Ammon's horn (tissue), 1 donor: ENCODE measurements at places on chromosomes 2 and 18.
A peak's percentile ranks its signal among the peaks of the same experiment; 100 is the strongest.

GRCh38 chr18:56647951-56648893 is 2.9 kb upstream of the WDR7 start:
- DNase-seq = no peak

GRCh38 chr2:223950448-223951347 is 5.6 kb upstream of the WDFY1 start:
- DNase-seq = no peak

DNA sequence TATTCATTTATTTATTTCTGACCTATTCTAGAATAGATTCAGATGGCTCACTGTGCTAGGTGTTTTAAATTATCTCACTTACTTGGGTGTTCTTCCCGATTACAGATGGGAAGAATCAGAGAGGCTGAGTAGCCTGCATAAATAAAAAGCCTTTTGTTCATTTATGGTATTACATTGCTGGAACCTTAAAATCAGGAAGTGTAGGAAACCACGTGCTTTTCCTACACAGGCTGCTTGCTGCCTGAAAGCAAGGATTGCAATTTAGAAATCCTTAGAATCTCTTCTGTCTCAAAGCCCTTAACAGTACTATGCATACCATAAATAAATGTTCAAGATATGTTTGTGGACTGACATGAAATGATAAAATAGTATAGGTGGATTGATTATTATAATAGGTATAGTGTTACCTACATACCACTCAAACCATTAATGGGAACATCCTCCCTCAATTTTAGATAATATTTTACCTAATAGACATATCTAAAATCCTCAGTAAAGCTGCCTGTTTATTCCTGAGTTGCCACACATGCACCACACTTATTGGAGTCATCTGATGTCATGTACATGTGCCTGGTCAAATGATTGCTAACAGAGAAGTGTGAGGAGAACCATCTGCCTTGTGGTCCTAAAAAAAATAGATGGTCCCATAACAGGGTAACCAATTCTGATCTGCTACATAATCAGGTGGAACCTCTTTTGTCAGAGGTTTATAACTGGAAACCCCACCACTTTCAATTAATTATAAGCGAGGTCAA is 73.5 kb upstream of the C2orf15 start:
- no peak for DNase-seq

GRCh38 chr2:109230941-109231420 is 102.0 kb downstream of the SH3RF3 start:
- no peak for DNase-seq

DNA sequence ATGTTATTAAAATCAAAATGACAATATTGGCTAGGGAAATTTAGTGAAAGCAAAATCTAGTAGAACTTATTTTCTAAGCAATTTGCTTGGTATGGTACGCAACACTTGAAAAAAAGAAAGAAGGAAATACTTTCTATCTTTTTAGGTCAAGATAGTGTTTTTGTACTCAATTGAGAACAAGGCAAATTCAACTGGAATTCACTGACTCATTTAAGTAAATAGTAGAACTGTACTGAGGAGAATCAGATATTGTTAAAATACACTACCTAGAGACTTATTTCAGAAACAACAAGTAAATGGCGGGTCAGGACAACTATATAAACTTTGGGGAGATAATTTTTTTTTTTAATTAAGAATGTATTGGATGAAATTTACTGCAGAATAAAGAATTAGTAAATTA is 18.9 kb downstream of the ZRANB3 start:
- DNase-seq = no peak

DNA sequence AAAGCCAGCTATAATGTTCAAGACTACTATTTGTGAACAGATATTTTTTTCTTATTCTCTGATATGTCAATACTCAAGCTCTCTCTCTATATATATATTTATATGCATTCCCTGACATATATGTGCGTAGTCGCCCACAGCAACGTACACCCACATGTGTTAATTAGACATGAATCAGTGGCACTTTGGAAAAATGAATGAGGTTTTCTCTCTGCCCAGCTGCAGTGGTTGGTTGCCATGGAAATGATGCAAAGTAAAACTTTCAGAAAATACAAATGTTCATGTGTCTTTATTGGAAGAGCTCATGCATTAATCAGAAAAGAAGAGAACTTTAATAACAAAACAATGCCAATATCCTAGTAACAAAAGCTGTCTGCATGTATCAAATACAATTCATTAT is 34.7 kb downstream of the UNC80 start:
- peak; percentile 13 for DNase-seq

DNA sequence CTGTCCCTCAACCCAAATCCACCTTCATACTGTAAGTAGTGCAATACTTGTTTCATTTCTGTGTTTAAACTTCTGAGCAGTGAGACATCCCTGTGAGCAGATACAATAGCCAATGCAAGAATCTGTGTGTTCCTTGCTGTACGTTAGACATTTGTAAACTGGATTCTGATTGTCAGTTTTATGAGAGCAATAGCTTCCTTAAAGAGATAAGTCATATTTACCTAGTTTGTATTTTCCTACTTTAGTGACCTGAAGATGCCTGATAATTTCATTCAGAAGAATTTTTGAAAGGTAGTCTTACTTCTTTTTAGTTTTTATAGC is 90.7 kb downstream of the DPP4 start:
- DNase-seq = no peak

DNA sequence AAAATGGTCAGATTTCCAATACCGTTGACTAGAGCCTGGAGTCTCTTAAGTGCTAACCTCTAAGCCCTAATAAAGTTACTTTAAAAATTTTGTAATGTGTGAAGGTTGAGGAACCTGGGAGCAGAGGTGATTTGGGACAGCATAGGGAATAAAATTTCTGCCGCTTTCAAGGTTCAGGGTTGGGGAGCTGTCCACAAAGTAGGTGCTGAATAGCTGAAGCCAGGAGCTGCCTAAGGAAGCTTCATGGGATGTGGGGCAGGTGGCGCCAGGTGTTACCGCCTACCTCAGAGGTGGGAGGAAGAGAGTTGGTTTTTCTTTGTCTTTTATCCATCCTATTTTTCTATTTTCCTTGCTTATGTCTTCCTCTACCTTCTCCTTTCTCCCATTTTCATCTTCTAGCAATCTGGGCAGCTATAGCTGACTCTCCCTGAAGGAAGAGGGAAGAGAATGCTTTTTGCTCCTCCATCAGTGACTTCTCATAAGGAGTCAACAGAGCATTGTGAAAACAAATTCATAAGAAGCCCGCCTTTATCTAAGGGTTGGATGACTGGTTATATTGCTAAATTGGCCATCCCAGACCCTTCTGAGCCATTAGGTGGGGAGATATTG is 178.7 kb downstream of the CLIP4 start:
- no peak for DNase-seq

GRCh38 chr2:235494716-235495372 is 1.0 kb downstream of the AGAP1 start:
- no peak for DNase-seq

DNA sequence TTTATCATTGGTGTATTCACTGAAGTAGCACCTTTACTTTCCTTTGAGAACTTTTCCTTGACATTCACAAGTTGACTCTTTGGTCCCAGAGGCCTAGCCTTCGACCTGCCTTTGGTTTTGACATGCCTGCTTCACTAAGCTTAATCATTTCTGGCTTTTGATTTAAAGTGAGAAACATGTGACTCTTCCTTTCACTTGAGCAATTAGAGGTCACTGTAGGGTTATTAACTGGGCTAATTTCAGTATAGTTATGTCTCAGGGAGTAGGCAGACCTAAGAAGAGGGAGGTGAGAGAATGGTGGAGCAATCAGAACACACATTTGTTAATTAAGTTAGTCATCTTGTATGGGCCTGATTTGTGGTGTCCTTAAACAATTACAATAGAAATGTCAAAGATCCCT is 1040.7 kb upstream of the SLC39A10 start:
- DNase-seq = no peak

GRCh38 chr2:220096406-220096805 is 469.0 kb downstream of the SLC4A3 start:
- DNase-seq = no peak

- DNase-seq = no peak
Measured at GRCh38 chr2:160478660-160479059, 14.9 kb downstream of the RBMS1 start.

DNA sequence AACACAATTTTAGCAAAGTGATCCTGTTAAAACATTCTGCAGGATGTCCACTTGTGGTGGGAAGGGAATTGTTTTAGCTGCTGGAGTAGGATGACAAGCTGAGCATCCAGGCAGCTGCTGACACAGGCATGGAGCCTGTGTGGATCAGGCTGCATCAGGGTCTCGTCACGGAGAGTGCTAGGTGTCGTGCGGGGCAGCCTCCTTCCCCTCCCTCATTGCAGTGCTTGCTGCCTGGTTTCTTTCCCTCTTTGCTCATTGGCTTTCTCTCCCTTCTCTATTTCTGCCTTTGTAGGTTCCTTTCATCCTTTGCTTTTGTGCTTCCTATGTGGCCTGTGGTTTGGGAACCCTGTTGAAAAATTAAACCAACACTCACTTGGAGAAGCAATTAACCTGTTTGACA is 172.9 kb downstream of the TPGS2 start:
- no peak for DNase-seq

DNA sequence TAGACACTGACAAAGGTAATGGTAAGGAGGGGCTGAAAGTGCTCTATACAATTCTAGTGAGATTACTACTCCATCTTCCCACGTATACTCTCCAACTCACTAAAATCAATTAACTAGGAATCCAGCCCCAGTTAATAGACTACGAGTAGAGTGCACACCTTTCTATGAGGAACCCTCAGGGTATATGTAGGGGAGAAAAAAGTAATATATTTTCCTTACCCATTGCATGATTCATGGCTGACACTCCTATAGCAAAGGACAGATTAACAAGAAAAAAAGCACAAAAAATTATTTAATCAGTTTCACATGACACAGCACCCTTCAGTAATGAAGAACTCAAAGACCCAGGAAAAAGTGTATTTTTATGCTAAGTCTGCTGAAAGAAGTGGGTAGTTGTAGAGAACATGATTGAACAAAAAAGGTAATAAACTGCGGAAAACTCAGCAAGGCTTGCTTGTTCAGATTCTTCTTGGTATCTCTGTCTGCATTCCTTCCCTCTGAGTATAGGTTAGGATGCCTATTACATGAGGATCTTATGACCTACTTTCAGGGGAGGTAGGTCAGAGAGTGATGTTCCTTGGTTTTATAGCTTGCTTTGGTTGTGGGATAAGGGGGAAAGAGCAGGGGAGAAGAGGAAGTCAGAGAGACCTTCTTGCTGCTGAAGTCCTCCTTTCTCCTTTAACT is 342.0 kb upstream of the DLGAP1 start:
- DNase-seq = no peak

GRCh38 chr2:157395811-157396210 is 48.1 kb downstream of the CYTIP start:
- no peak for DNase-seq

DNA sequence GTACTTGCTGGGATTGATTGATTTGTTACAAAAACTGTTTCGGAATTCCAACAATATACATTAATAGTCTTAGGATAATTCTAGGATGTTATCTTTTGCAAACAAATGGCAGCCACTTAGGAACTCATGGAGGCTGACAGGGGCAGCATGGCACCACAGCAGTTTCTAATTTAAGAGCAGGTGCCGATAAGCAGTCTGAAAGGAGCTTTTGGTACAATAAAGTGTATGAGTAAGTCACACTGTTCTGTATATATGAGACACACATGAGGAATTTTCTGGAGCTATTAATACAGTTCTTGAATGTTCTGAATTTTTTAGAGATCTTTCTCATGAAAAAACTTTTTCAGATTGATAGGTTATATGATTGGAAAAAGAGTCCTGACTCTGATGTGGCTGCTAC is 52.2 kb downstream of the EIF5B start:
- no peak for DNase-seq

GRCh38 chr18:33839452-33840211 is 261.6 kb downstream of the ASXL3 start:
- peak; percentile 70 for DNase-seq

GRCh38 chr2:120560330-120560729 is 175.3 kb upstream of the GLI2 start:
- DNase-seq = no peak

- no peak for DNase-seq
Measured at GRCh38 chr2:35081001-35081621, 1274.5 kb upstream of the CRIM1 start.

DNA sequence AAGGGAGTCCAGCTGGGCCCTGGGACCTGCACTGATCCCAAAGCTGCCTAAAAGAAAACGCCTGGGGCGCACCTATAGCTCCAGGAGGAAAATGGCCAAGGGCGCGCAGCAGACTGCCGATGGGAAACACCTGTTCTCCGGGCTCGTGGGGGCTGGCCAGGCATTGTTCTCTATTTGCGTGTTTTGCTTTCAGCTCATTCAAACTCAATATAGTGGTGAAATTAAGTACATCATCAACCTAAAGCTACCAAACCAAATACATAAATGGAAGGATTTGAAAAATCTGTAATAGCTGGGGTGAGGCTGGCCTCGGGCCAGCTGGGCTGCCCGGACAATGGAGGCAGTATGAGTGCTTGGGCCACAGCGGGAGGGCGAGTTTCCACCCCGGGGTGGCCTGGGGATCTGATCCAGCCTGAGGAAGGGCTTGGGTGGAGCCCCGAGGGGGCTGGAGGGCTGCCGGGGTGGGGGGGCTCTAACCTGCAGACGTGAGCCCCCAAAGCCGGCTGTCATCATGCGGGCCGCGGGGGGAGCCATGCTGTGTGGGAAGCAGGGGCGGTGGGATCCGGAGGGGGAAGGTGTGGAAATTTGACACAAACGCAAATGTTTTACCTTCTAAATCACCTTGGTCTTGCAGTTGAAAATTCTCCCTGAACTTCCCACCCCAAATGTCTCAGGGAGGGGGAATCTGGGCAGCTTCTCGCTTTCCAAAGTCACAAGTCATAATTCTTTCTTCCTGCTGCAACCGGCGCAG is 77.6 kb downstream of the ASB1 start:
- DNase-seq = no peak

GRCh38 chr2:138187221-138187620 is 222.9 kb downstream of the HNMT start:
- DNase-seq = peak; percentile 68

GRCh38 chr2:128591022-128591860 is 272.6 kb upstream of the HS6ST1 start:
- no peak for DNase-seq

DNA sequence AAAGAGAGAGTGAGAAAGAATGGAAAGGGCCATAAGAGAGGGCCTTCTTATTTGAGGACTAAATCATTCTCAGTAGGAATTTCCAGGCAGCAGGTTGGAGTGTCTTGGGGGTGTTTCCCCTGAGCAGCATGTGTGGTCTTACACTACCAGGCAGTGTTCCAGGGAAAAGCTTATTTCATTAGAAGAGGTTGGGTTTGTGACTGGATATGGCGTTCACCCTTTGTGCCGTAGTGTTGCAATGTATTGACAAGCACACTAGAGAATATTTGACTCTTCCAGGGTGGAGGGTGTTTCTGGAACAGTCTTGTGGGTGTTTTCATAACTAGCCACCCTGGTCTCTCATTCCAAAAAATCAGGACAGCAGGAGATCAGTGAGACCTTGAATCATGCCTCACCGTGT is 105.5 kb downstream of the NRP2 start:
- no peak for DNase-seq
